ENCODE measurements at places on chromosomes 3 and 15.

DNA sequence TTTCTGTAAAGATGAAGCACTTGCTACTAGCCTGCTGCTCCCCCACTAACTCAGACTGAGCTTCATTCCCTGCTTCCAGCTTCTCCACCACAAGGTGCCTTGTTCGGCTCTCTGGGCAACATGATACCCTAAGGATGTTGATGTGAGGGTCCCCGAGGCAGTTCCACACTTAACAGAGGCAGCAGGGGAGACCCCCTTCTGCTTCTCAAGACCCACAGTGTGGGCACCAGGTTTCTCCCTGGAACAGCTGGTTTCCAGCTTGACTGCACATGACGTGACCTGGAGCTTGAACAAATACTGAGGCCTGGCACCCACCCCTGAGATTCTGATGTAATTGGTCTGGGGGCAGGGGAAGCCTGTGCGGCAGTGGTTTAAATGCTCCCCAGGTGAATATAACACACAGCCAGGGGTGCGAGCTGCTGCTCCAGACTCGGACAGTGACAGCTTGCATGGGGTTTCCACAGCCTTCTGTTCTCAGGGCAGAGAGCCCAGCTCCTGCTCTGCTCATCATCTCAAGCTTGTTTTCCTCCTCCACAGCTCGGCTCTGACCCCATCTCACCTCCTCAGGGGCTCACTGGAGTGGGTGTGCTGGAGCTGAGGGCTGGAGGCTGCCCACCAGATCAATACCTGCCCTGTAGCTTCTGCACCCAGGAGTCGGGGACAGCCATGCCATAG is 95.0 kb upstream of the HACD2 start:
- no peak for DNase-seq

GRCh38 chr3:43871627-43872245 is 181.0 kb downstream of the ABHD5 start:
- no peak for DNase-seq

DNA sequence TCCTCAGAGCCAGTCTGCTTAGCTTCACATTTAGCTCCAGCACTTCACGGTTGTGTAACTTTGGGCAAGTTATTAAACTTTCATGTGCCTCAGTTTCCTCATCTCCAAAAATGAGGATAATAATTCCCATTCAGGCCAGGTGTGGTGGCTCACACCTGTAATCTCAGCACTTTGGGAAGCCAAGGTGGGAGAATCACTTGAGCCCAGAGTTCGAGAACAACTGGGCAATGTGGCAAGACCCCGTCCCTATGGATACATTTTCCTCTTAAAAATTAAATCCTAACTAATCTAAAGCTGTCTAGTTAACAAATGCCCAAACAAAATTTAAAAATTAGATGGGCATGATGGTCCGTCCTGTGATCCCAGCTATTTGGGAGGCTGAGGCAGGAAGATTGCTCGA is 7.2 kb downstream of the RCN2 start:
- no peak for DNase-seq

DNA sequence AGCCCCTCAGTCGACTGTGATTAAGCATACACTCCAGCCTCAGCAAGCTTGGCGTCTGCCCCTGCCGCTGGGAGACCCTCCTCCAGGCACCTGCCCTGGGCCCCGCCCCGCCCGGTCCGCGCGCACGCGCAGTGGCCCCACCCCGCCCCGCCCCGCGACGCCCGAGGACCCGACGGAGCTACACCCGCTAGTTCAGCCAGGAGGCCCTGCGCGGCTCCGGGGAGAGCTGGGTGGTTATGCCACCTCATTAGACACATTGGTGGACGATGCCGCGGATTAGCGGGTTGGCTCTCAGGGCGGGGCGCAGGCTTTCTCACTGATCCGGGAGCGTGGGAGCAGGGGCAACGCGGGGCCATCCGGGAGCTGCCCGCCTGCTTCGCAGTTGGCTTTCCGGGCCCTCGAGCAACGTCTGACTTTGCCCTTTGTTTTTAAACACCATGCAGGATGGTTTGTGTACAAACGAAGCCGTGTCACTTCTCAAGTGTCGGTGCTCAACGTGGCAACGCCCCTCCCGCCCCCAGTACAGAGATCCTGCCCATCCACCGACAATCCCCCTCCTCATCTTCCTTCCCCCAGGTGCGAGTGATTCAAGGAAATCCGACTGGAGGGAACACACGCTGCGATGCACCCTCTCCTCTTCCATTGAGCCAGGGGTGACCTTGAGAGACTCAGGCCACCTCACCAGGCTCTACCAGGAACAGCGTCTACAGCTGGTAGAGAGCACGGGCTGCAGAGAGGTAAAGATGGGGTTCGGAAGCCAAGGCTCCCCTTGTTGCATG is 109.3 kb downstream of the SHQ1 start:
- DNase-seq, result peak; percentile 81

GRCh38 chr15:81281766-81282605 is 42.0 kb downstream of the STARD5 start:
- no peak for DNase-seq

DNA sequence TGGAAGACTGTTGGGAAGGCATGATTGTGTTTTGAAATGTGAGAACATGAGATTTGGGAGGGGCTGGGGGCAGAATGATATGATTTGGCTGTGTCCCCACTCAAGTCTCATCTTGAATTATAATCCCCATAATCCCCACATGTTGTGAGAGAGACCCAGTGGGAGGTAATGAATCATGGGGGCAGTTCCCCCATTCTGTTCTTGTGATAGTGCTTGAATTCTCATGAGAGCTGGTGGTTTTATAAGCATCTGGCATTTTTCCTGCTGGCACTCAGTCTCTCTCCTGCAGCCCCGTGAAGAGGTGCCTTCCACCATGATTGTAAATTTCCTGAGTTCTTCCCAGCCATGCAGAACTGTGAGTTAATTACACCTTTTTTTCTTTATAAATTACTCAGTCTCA is 430.5 kb downstream of the OTOL1 start:
- no peak for DNase-seq

- no peak for DNase-seq
Observed at GRCh38 chr15:88998980-88999713, 86.0 kb upstream of the MFGE8 start.

DNA sequence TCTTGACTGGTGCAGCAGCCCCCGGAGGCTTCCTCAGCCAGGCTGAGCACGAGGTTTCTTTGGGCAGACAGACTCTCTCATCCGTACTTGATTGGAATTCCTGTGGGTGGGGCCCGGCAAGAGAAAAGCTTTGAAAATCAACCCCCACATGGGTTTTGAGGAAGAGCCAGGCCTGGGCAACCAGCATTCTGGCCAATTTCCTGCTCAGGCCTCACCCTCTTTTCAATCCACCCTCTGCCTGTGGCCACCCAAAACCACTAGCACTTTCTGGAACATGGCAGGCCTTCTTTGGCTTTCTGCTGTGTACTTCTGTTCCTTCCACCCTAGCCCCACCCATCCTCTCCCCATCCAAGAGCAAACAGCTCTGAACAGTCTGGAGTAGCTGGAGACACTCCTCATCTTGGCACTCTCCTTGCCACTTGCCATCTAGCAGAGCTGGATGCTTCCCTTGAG is 5.9 kb downstream of the MYO5C start:
- DNase-seq, result no peak

- no peak for DNase-seq
Observed at GRCh38 chr3:63450634-63451363, 172.7 kb downstream of the SYNPR start.

- no peak for DNase-seq
Observed at GRCh38 chr15:89630260-89630659, 25.0 kb downstream of the KIF7 start.

DNA sequence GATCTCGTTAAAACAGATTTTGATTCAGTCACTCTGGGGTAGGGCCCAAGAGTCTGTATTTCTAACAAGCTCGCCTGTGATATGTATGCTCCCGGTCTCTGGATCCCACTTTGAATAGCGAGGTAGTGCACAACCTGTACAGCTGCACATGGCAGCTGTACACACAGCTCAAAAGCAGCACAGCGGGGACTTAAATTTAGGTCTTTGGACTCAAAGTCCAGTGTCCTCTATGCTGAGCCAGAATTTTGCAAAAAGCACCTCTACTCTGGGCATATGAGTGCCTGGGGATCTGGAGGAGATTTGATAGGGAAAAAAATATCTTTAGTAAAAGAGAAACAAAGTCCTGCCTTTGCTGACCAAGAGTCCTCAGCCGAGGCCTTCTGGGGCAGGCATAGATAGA is 83.1 kb downstream of the HMG20A start:
- DNase-seq, result no peak

GRCh38 chr3:194925614-194926013 is 239.9 kb downstream of the FAM43A start:
- DNase-seq, result no peak

- no peak for DNase-seq
Observed at GRCh38 chr3:16673530-16673929, 68.3 kb upstream of the DAZL start.

DNA sequence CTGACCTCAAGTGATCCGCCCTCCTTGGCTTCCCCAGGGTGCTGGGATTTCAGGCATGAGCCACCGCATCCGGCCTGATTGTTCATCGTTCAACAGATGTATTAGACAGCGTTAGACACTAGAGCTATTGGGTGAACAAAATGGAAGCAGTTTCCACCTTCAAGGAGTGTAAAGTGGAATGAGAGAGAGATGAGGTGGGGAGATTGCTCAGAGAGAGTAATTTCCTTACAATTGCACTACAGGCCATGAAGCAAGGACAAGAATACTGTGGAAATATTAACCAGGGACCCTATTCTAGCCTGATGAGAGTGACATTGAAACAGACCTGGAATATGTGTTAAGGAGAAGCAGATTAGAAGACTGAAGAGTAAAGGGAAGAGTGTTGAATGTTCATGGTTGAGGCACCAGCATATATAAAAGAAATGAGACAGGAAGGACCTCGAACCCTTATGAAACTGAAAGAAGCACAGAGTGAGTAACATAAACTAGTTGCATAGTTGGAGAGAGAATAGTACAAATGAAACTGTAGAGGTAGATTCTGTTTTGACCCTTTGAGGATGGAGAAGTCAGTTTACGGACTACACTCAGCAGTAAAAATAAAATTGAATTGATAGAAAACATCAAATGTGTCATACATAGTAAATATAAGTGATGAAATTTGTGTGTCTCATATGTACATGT is 7.2 kb downstream of the RTF1 start:
- no peak for DNase-seq

- DNase-seq, result no peak
Observed at GRCh38 chr3:40470701-40471100, 6.2 kb upstream of the ZNF619 start.

GRCh38 chr3:113663324-113663750 is 33.1 kb downstream of the USF3 start:
- DNase-seq, result no peak

- DNase-seq, result peak; percentile 4
Observed at GRCh38 chr15:95284933-95285421, 1045.5 kb upstream of the NR2F2 start.

DNA sequence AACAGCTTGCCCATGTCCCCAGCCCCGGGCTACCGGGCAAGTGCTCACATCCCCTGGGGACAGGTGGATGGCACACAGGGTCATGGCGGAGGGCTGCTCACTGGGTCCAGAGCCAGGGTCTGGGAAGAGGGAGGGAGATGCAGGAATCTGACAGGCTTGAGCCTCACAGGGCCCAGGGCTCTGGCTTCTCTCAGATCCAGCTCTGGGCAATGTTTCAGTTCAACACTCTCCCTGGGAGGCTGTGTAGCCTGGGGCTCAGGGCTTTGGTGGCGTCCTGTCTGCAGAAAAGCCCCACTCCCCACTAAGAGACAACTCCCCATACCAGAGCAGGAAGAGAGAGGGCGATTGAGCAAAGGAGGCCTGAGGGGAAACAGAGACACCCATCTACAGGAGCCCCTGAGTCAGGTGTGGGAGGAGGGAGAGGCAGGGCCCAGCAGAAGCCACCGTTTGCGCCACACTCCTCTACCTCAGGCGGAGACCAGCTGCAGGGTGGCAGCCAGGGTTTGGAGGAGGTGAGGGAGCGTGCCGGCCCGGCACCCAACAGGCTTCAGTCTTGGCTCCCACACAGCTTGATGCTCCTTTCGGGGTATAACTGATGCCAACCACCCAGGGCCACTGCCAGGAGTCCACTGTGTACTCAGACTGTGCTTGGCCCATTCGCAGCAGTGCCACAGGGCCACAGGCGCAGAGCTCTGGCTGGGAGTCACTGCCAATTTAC is 16.8 kb upstream of the SRP14 start:
- no peak for DNase-seq

DNA sequence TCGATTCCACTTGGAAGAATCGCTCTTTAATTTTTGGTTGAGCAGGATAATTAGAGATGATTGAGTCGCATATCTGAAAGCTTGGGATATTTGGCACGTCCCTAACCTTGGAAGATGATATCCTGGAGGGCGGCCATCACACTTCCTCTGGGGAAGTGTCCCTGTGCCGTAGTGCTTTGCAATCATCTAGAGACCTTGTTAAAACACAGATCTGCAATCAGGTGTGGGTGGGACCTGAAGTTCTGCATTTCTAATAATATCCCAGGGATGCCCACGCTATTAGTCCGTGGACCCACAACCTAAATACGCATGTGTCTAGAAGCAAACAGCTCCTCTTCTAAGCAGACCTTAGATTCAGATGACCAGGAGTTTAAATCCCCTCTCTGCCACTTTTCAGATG is 20.5 kb downstream of the MYO1E start:
- DNase-seq, result no peak

- DNase-seq, result no peak
Observed at GRCh38 chr3:174538151-174538550, 321.0 kb upstream of the NAALADL2 start.

GRCh38 chr15:77552066-77552465 is 80.6 kb downstream of the LINGO1 start:
- no peak for DNase-seq

DNA sequence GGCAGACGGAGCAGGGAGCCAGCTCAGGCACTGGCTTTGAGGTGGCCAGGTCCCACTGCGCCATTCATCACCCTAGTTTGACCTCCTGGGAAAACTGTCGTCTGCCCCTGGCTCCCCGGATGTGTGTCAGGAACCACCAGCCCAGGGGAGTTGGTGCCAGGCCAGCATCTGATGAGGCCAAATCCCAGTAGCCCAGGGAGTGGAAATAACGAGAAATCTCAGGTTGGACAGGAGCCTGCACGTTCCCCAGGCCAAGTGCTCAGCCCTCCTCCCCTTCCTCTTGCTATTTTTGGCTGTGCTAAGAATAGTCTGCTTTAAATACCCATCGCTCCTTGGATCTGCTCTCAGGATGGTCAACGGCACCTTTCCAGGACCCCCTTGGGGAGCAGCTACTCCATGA is 93.1 kb upstream of the RPL32 start:
- DNase-seq, result no peak

DNA sequence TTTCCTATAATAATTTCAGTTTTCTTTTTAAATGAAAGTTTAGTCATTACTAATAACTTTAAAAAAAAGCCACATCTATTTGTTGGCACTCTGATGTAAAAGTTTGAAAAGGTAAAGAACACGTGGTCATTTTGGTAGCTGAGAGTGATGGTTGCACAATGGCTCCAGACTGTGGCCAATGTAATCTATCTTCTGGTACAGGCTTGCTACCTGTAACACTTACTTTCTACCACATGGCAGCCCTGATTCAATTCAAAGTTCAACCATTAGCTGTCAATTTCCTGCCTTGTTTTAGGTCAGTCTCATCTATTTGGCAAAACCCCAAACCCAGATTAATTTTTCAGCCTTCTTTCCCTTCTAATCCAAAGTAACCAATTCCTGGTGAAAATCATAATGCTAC is 126.1 kb downstream of the TUSC7 start:
- DNase-seq, result no peak
